ENCODE measurements at places on chromosomes 7 and 10.

DNA sequence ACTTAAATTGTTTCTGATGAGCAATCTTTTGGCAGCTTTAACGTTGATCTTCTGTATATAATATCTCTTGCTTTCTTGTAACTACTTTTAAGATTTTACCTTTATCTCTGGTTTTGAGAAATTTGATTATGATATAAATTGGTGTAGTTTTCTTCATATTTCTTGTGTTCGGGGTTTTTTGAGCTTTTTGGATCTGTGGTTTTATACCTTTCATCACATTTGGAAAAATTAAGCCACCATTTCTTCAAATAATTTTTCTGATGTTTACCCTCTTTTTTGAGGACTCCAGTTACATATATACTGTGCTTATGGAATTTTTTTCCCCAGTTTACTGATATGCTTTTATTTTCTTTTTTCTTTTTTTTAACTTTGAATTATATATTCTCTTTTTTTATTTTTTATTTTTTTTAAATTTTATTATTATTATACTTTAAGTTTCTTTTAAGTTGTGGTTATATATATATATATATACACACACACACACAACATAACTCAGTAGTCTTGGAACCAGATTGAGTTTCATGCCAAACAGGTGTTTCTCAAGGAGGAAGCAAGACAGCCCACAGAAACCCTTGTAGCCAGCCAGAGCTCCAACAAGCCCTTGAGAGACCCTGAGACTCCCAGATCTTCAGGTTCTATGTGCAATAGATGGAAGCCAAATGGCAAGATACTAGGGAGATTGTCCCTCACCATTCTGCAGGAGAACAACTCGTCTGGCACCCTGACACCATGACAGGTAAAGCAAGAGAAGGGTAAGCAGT lies 27.5 kb upstream of the NME8 start:
- DNase-seq: no peak

DNA sequence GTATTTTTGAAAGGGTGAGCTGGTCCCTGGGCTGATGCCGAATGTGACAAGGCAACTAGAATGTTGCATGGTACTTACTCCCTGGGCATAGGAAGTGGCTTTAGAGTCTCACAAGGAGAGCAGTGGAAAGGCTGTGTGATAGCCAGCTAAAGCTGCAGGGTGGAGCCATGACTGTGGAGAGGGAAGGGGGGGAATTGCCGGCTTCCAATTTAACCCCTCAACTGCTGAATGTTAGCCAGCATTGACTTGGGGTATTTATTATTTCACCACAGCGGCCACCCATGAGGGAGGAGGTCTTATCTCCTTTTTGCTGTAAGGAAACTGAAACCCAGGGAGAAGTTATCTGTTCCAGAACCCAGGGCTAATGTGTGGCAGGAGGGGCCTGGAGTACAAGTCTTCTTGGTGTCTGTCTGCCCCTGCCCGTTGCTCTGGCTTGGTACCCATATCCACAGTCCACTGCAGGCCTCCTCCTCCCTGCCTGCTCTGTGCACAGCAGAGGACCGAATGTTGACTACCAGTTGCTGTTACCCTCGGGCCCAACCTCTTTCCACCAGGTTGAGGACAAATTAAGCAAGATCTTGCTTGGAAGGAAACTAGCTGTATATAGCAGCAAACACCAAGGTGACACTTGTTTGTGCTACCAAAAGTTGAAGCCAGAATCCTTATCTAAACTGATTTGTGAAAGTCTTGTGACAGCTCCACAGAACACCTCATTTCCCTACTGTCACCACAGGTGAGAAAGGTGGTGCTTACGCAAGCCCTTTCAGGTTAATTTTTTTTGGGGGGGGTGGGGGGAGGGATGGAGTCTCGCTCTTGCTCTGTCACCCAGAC lies 37.6 kb downstream of the WBP1L start:
- no peak for DNase-seq

- DNase-seq: no peak
Observed at GRCh38 chr10:86282664-86283465, 83.7 kb downstream of the GRID1 start.

DNA sequence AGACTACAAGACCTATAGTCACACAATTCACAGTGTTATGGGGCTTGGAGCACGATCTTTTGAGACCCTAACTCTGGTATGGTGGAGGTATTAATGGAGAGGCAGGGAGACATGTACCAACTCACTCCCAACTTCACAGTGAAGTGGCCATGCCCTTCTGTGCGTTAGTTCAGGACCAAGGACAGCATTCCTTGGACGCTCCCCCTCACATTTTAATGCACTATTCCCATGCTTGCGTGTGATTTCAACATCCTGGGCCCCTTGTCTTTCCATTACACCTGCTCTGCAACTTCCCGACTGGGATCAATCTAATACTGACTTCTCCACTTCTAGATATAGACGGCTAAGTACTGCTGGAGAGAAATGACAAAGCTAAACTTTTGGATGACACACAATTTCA lies 72.7 kb downstream of the PLCE1 start:
- no peak for DNase-seq

DNA sequence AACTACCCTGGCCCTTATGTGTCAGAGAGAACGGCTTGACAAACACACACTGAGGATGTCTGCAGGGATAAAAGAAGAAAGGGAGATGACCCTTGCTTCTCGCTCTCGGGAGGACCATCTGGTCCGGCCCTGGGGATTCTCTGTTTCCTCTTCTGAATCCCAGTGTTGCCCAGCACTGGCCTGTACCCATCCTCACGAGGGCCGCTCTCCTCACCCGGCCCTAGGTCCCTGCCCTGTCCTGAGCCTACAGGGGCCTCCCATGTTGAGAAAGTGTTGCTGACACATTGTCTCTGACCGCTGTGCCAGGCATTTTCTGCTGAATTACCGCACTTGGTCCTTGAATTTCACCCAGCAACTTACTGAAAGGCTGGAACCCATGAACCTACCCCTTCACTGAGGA lies 171.9 kb upstream of the LANCL2 start:
- DNase-seq: no peak

DNA sequence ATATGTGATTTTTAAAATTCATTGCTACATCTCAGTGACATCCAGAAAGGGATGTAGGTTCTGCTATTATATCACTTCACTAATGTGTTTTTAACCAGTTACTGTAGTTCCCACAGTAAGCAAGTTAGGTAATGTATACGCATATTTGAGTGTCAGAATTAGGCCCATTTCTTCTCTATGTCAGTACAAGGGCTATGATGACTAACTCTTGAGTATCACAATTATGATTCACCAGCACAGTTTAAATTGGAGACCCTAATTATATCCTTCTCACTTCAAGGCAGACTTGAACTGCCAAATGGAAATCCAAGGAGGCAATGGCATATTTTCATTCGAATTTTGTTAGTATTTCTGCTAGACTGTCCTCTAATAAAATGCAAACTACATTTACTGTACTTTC lies 23.6 kb downstream of the BZW2 start:
- DNase-seq: no peak

- no peak for DNase-seq
Observed at GRCh38 chr7:2668401-2668800, 19.6 kb upstream of the AMZ1 start.
